ENCODE measurements at places on chromosomes 2 and 18.

GRCh38 chr2:162295009-162295408 is 23.5 kb downstream of the IFIH1 start:
- no peak for DNase-seq

DNA sequence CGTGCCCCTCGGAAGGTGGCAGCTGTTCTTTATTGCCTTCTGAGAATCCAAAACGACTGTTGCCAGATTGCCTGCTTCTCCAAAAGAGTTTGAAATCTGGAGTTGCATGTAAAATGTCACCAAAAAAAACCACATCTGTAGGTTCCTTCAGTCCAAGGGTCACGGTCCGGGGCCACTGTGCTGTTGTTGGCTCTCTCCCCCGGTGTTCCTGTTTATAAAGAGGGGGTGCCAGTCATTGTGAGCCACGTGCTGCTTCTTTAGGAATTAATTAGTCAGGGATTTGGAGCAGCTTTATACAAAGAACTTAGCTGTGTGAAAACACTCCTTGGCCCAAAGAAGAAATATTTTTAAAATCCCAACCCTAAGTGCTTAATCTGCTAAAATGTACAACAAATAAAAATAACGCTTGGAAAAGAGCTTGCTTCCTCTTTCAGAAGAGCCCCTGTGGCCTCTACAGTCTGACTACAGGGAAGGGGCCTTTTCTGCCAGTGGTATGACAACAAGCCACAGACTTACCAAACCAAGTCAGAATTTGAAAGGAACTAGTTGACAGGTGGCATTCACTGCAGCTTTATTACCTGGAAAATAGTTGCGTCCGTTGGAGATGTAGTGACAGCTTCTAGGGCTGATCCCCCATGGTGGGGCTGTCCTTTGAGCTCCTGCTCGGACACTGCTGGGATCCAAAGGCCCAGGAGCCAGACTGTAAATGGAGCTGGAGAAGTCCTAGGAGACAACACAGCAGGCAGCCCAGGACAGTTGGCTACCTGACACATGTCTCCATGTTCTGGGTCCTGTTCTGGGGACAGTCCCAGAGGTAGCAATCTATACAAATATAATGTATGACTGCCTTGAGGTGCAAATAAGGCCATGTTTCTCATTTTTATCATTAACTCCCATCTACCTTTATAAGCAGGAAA is 84.5 kb upstream of the SLC1A4 start:
- DNase-seq = no peak

- no peak for DNase-seq
Measured at GRCh38 chr2:215421859-215422461, 13.9 kb downstream of the FN1 start.

DNA sequence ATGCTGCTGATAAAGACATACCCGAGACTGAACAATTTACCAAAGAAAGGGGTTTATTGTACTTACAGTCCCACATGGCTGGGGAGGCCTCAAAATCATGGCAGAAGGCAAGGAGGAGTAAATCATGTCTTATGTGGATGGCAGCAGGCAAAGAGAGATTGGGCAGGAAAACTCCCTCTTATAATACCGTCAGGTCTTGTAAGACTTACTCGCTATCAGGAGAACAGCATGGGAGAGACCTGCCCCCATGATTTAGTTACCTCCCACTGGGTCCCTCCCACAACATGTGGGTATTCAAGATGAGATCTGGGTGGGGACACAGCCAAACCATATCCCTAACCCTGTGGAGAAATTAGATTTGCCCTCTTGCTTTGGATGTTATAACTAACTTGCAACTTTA is 1068.0 kb upstream of the ZEB2 start:
- DNase-seq = no peak

DNA sequence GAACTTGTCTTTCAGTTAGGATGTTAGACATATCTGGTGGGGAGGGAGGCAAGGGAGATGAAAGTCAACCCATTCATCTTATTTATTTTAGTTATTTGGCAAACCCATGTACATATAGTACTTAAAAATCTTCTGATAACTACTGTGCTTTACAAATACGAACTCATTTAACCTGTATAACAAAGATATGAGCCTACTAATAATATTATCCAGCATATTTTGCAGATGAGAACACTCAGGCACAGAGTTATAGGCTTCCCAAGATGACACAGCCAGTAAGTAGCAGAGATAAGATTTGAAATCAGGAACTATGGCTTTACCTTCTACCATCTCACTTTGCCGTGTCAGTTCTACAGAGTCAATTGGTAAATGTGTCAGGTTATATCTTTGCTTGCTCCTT is 262.6 kb upstream of the DOK6 start:
- DNase-seq = no peak

DNA sequence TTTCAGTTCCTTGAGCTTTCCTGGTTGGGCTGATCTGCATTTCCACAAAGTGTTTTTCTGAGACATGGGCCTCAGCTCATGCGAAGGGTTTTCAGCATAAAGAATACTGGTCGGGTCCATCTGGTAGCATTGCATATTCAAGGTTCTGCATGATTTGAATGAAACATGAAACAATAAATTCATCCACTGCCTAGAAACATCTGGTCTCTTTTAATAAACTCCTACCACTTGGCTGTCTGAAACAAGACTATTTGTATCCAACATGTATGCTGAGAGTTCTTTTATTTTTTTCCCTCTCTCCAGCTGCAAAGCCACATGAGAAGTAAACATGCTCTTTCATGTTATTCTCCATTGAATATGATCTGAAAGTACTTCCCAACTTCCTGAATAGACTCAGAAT is 314.9 kb upstream of the SOX11 start:
- DNase-seq = no peak

DNA sequence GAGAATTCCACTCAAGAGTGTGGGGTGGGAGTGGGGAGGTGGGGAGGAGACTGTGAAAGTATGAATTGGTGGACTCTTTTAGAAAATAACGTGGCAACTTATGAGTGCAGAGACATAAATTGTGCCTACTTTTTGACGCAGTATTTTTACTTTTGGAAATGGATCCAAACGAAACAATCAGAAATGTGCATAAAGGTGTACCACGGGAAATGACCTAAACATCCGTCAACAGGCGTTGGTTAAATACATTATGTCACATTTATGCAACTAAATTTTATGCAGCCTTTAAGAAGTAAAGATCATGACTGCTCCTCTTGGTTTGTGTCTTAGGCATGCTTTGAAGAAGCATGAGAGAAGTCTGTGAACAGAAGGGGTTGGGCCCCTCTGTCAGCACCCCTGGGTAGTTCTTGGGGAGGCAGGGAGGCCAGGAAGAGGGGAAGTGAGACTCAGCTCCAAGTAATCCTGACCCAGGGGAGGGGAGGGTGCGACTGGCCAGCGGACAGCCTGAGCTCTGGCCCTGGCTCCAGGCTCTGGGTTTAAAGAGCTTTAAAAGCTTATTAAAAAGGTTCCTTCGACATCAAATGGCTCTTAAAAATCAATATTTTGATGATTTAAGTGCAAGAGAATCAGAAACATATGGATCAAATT is 126.4 kb upstream of the HAAO start:
- no peak for DNase-seq

GRCh38 chr2:37793004-37793403 is 121.6 kb upstream of the CDC42EP3 start:
- no peak for DNase-seq

DNA sequence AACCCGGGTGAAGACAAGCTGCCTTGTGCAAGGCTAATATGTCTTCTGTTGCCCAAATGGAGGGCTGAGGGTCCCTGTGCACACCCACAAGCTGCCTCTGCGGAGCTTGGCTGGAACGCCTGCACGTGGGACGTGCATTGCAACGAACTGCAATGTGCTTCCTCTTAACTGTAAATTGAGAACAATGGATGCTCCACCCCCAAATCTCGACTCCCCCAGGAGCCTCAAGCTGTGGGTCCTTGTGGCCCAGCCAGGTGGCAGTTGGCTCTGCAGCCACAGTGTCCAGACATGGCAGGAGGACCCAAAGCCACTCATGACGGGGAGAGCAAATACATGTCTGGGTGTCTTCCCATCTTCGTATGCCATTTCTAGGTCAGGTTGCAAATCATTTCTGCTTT is 90.1 kb downstream of the TWIST2 start:
- DNase-seq = no peak
